ENCODE measurements at places on chromosomes 5 and 9. TPM values are rescaled to one million over a fixed set of nuclear protein-coding genes. Genes with fewer than 3 reads are reported as not detected.

The LRRTM2 gene
- total RNA-seq, result 3.3 TPM

The NXNL2 gene
- total RNA-seq, result 1.9 TPM

- no peak for DNase-seq
These were observed 35.8 kb downstream of the PUM3 start for GRCh38 chr9:2808105-2808504.

GRCh38 chr9:122005597-122005996 lies 87.5 kb downstream of the TTLL11 start:
- no peak for DNase-seq

GRCh38 chr5:108636135-108636853 lies 111.4 kb upstream of the FER start:
- DNase-seq, result no peak

- no peak for DNase-seq
These were observed 29.5 kb downstream of the GDNF start for GRCh38 chr5:37810311-37810710.

- no peak for DNase-seq
These were observed 9.3 kb downstream of the HMGXB3 start for GRCh38 chr5:150009671-150010387.

GRCh38 chr5:80125022-80125961 lies 90.1 kb downstream of the THBS4 start:
- no peak for DNase-seq

GRCh38 chr5:168946363-168946762 lies 354.6 kb downstream of the SLIT3 start:
- no peak for DNase-seq

GRCh38 chr9:14301006-14301405 lies 12.9 kb downstream of the NFIB start:
- DNase-seq, result no peak
